Aorta (tissue), 5 donors: ENCODE measurements at places on chromosomes 1 and 21.

- DNase-seq: no peak
Observed at GRCh38 chr1:109263234-109263596, 13.9 kb downstream of the CELSR2 start.

- no peak for DNase-seq
Observed at GRCh38 chr1:186541003-186541402, 80.1 kb upstream of the PDC start.

DNA sequence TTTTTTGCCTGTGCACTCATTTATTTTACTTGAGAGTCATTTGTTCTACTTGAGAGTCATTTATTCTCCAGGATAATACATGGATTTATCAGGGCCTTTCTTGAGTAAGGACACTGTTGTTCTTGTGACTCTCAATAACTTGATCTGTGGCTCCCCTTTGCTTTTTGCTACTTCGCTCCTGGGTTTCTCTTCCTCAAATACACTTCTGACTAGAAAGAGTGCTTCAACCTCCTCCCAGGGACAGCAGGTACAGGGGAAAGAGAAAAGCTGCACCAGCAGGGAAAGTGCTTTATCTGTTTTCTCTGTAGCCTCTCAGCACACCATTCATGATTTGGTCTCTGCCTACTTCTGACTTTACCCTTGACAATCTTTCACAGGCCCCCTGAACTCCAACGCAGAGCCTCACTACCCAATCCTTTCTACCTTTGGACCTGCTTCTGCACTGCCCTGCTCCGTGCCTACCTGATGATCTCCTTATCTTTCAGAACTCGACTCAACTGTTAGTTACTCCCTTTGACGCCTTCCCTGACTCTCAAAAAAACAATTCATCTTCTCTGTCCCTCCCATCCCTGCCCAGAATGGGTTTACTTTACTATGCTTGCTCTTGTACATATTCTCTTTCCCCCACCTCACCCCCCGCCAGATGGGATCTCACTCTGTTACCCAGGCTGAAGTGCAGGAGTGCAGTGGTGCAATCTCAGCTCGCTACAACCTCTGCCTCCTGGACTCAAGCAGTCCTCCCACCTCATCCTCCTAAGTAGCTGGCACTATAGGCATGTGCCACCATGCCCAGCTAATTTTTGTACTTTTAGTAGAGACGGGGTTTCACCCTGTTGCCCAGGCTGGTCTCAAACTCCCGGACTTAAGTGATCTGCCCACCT, 15.6 kb upstream of the PIGM start:
- no peak for DNase-seq

GRCh38 chr1:21338573-21339355, 48.5 kb upstream of the ECE1 start:
- peak; percentile 81 for DNase-seq

GRCh38 chr1:57957576-57957975, 533.7 kb upstream of the DAB1 start:
- no peak for DNase-seq

DNA sequence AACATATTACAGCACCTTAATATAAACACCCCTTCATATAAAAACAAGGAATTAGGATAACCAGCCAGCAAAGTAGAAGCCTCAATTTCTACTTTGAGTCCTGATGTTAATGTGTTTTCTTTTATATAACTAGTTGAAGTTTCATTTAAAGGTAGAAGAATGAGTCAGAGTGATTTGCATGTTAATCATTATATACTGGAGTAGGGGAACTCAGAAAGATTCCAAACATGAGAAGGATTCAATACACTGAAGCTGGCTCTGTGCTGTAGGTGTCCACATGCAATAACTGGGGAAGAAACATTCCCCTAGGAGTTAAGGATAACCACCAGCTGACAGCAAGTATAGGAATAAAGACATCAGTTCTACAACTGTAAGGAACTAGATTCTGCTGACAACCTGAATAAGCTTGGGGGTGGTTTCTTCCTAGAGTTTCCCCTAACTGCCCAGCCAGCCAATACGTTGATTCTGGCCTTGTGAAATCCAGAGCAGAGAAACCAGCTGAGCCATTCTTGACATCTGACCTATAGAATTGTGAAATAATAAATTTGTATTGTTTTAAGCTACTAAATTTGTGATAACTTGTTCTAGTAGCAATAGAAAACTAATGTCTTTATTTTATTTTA, 33.4 kb upstream of the RNPC3 start:
- no peak for DNase-seq

GRCh38 chr1:204104331-204105130, 31.6 kb downstream of the SOX13 start:
- no peak for DNase-seq

DNA sequence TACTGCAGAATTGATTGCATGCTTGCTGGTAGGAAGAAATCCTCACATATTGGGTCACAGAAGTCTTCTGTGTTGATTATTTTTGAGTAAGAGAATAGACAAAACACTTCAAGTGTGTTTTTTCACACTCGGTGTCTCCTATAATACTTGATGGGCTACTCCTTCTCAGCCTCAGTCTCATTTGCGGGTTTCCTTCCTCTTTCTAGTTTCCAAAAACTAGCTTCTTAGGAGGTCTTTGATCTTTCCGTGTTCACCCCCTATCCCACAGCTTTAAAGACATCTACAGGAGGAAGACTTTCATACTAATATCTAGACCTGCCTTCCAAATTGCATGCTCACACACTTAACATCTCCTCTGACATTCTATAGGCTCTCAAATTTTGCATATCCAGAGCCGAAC, 40.7 kb upstream of the NTPCR start:
- DNase-seq: no peak

GRCh38 chr1:223845037-223845809, 524 bp downstream of the TP53BP2 start:
- DNase-seq: peak; percentile 79

GRCh38 chr1:112472142-112472541, 36.6 kb upstream of the WNT2B start:
- no peak for DNase-seq

DNA sequence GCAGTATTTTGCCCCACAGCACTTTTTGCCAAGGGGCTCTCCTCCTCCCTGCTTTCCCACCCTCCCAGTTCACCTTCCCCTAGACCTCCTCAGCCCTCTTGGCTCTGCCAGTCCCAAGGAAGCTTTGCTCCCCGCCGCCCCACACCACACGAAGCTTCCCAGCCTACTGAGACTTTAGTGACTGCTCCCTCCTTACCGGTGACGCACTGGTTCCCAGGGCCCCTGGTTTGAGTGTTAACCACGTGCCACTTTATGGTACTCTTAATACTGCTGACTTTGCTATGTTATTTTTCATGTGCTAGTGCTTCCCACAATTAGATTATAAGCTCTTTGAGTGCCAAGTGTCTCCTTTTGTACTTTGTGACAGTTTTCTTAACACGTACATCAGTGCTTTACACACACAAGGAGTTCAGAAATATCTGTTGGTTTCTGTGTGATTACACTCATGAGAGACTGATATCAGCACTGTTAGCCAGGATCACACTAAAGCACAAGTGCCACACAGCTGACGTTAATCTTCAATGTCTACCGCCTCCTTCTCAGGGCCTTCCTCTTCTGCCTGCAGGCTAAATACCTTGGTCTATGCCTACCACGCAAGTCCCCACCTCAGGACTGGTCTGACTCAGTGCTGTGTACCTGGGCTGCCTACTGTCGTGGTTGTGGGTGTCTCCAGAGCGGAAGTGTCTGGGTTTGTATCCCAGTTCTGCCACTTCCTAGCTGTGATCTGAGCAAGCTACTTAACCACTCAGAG, 61.0 kb downstream of the DNTTIP2 start:
- DNase-seq: peak; percentile 56

GRCh38 chr1:224082146-224082545, 31.8 kb upstream of the FBXO28 start:
- no peak for DNase-seq

- DNase-seq: no peak
Observed at GRCh38 chr1:247435030-247435758, 19.2 kb downstream of the NLRP3 start.

GRCh38 chr1:83839566-83840173, 159.3 kb downstream of the TTLL7 start:
- DNase-seq: no peak

- no peak for DNase-seq
Observed at GRCh38 chr1:45721207-45721606, 29.2 kb downstream of the IPP start.

DNA sequence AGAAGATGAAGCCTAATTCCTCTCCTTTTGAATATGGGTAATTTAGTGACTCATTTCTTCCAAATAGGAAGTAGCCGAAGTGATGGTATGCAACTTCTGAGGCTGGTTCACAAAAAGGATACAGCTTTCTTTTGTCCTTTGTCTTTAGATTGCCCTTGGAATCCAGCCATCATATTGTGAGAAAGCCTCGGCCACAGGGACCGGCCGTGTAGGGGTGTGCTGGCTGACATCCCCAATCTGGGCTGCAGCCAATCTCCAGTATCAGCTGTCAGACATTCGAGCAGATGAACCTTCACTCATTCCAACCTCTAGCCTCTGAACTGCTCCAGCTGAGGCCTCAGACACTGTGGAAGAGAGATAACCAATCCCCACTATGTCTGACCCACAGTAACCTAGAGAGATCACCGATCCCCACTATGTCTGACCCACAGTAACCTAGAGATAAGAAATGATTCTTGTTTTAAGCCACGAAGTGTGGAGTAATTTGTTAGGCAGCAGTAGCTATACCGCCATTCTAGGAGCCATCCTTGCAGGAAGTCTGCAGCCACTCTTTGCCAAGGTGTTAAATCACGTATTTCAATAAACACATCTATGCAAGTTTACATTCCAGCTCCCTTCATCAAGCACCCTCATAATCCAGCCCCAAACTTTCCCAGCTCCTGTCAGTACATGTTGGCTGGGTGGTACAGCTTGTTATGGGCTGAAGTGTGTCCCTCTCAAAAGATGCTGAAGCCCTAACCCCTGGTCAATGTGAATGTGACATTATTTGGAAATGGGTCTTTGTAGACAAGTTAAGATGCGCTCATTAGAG, 2.9 kb upstream of the DIP2A start:
- DNase-seq: no peak

GRCh38 chr1:116770625-116771024, 16.4 kb downstream of the CD2 start:
- no peak for DNase-seq

DNA sequence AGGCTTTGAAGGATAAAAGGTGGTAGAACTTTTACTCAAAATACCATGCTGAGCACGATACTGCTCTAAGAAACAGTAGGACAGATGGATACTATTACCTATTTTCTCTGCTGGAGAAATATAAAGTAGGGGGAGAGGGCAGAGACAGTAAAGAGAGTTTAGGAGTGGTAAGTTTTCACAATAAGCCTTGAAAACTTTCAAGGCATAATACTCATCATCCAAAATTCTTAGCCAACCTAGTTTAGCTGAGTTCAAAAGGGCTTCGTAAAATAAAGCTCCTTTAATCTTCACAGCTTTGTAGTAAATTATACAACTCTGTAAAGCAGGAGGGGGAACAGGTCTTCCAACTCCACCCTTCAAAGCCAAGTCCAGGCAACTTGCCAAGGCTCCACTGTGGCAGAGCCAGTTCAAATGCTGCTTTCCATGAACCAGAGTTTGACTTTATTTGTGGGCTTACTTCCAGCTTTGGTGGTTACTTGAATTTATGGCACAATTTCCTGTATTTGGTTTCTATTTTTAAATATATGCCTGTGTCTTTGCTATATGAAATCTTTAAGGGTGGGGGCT, 15.5 kb downstream of the TEX38 start:
- DNase-seq: peak; percentile 87

DNA sequence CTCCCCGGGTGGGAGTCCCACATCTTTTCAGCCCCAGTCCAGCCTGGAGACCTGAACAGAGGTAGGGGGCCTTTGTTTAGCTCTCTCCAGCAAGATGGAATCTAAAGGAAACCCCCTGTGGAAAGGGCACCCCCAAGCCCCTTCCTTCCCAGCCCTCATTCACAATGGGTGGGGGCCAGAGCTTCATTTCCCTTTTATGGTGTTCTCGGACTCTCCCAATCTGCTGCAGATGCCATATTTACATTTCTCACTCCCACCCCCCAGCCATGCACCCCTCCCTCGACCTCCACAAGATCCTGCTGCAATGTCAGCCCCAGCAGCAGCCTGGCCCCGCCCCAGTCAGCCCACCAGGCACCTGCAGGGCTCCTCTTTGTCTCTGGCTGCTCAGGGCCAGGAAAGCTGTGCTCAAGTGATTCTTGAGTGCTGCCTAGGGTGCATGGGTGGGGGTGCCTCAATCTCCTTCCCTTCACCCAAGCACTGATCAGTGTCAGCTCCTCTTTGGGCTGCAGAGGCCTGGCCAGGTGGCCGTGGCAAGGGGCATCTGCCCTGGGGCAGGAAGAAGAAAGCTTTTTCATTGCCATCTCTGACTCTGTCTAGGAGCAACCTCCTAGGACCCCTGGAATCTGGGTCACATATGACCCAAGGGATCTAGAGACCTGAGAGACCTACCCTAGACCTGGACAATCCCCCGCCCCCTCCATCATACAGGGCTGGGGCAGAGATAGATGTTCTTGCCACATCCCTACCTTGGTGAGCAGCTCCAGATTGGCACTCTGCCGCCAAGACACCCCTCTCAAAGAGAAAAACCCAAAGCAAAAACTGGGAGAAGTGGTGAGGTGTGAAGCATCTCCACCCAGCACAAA, 1.7 kb downstream of the KIF21B start:
- DNase-seq: no peak

DNA sequence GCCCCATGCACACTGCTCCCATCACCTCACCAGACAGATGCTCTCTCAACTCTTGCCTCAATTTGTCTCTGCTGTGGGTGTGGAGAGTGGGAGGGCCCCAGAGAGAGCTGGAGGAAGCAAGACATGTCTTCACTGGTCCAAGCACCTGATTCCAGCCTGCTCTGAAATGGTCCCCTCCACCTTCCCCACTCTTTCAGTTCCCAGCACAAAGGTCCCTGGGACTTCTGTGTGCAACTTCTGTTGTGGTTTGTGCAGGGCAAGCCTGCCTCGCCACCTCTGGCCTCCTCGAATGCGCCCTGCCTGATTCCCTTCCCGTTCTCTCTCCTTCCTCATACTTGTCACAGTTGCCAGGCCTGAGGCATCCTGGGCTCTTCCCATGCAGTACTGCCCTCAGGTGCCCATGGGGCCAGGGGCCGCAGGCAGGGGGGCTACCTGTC, 119.3 kb downstream of the SYT2 start:
- DNase-seq: no peak

DNA sequence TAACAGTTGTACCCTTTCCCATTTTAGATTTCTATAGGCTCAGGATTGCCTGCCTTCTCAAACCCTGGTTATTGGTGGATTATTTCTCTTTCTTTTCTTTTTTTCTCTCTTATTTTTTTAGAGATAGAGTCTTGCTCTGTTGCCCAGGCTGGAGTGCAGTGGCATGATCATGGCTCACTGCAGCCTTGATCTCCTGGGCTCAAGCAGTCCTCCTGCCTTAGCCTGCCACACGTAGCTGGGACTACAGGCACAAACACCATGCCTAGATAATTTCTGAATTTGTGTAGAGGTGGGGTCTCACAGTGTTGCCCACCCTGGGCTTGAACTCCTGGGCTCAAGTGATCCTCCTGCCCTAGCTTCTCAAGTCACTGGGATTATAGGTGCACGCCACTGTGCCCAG, 58.8 kb downstream of the UCK2 start:
- no peak for DNase-seq
